ENCODE measurements at places on chromosomes 16 and 17.

DNA sequence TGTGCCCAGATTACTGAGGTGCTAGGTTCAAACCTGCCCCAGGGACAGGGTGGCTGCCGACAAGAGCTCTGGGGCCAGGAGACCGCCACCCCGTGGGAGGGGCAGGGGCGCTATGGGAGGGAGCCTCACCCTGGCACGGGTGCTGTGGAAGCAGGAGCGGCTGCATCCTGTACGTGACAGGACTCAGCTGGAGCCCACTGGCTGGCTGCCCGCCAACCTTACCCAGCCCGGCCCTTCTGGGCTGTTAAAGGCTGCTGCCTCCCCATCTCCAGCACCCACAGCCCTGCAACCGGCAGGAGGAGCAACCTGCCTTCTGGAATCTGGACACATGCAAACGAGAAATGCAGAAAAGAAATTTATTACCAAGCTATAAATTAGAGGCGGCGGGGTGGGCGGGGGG is 11.2 kb downstream of the PAM16 start:
- no peak for DNase-seq

DNA sequence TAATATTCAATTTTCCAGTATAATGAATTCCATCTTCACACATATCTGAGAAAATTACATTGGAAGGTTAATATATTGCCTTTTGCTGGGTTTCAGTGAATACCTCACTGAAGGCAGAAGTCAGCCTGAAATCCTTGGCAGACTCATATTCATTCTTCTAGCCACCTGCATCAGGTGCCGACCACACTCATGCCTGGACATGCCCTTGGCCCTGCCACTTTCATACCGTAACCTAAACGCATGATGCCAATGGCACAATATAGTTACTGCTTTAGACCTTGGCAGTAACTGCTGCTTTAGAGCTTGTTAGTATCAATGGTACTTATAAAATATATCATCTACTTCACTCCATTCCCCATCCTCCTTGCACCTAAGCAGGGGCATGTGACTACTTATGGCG is 817.6 kb upstream of the CDH8 start:
- DNase-seq = no peak

GRCh38 chr17:622356-622755 is 92.3 kb downstream of the VPS53 start:
- DNase-seq = no peak

GRCh38 chr16:27436921-27437650 is 35.1 kb downstream of the IL21R start:
- DNase-seq = no peak

GRCh38 chr16:50266337-50267091 is at the start of gene ADCY7:
TSS of gene ADCY7 (plus strand) at chr16:50266551. CDS start at chr16:50288180, 21,629 bp downstream.
- DNase-seq = peak; percentile 77

DNA sequence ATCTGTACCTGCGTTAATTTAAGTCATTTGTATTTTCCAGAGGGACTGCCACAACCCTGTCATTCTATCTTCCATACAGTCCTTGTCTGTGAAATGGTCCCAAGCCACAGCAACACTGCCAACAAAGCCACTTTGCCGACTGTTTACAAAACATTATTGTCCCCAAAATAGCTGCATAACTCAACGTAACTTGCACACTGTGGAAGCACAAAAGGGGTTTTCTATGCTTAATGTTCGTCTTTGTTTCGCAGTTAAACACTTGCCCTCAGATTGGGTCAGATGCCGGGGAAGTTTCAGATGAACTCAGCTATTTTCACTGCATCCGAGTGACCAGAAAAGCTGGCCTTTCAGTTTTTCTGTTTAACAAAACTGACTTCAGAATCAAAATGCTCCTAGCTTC is 4.6 kb downstream of the SEC14L5 start:
- no peak for DNase-seq

- no peak for DNase-seq
These were observed 23.3 kb downstream of the SLC38A7 start for GRCh38 chr16:58661199-58661830.

- no peak for DNase-seq
These were observed 1.0 kb downstream of the SSTR2 start for GRCh38 chr17:73165616-73166404.

GRCh38 chr17:82005701-82006348 is 16.9 kb downstream of the CENPX start:
- DNase-seq = no peak

DNA sequence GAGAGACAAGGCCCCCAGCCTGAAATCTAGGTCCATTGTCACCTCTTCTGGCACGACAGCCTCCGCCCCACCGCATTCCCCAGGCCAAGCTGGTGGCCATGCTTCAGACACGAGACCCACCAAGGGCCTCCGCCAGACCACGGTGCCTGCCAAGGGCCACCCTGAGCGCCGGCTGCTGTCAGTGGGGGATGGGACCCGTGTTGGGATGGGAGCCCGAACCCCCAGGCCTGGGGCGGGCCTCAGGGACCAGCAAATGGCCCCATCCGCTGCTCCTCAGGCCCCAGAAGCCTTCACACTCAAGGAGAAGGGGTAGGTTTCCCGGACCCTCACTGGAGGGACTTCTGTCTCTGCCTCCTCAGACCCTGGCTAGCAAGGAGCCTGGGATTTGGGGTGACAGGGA is 1.0 kb downstream of the TEDC2 start:
- DNase-seq = no peak
